ENCODE measurements at places on chromosomes 6 and 20.

DNA sequence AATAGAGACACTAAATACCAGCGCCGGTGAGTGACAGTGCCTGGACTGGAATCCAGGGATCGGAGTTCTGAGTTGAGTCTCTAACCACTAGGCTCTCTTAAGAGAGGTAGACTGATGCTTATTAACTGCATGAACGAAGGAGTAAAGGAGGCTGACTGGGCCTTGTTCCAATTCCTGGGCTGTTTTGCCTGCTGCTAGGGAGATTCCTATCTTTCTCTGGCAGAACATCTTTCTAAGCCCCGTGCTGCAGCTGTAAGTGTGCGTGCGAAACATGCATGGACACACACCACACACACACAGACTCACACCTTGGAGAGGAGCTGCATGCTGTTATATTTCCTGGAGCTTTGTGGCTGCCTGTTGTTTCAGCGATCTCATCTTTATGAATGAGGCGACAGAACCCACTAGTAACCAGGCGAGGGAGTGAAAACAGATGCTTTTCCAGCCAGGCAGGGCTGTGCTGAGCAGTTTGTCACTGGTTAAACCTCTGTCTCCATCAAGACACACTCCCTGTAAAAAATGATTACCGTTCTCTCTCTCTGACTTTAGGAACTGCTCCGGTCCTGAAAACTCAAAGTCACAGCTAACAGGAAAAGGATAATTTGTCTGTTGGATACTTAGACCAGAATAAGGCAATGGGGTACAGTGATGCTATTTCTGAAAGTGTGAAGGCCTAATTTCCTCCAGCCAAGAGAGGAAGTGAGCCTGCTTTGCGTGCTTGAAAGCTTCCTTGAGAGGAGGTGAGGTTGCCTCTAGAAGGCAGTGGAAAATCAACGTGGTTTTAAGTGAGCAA lies 157.4 kb upstream of the ZNF217 start:
- DNase-seq: peak; percentile 49

DNA sequence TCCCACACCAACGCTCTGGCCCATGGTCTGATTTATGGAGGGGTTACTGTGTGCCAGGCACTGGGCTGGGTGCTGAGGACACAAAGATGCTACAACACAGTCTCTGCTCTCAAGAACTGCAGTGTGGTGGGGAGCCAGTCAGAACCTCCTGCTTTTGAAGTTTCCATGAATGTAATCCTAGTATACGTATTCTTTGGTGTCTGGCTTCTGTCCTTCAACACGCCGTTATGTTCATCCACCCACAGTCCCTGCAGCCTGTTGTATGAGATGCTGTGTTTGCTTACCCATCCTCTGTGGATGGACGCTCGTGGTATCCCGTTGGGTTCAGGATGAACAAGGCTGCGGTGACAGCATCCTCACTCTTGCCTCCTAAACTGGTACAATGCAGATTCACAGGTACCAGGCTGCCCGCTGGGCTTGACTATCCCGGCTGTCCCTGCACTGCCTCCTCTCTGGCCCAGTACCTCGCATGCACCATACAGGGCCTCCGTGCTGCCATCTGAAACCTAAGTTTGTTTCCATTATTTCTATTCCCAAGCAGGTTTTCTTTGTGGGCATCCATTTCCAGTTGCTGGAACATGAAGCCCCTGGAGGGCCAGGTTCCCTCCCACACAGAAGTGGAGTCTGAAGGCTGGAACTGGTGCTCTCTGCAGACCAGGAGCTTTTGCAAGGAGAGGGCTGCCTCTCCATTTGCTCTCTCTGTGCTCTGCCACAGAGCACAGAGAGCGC lies 364.5 kb downstream of the ZFAND3 start:
- no peak for DNase-seq

DNA sequence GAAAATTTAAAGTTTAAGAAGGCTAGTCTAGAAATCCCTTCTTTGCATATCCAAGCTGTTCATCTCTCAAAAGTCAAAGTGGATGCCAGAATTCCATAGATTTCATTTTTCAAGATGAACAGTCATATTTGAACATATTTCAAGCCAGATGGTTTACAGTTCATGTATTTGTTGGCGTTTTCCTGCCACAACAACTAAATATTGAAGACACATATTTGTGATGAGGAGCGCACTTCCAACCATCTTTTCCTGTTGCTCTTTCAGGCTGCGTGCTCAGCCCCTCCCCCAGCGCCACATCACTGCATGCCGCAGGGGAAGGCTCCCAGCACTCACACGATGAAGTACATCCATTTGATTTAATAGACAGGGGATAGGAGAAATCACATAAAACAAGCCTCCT lies 5.9 kb upstream of the NOX3 start:
- DNase-seq: no peak

- no peak for DNase-seq
Measured at GRCh38 chr6:14619419-14619781, 501.8 kb downstream of the CD83 start.

DNA sequence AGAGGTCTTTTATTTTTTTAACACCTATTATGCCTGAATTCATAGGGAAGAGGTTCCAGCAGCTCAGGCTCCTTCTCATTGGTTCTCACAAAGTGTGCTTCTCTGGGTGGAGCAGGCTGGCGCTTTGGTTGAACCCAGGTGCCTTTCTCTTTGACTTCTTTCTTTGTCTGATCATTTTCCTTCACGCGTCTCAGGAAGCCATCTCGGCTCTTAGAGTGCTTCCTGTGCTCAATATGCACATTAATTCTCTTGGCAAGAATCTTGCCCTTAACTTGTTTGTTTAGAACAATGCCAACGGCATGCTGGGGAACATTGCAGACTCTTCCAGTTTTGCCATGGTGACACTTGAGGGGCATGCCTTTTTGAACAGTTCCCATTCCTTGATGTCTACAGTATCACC lies 44.2 kb upstream of the RNF24 start:
- DNase-seq: no peak

DNA sequence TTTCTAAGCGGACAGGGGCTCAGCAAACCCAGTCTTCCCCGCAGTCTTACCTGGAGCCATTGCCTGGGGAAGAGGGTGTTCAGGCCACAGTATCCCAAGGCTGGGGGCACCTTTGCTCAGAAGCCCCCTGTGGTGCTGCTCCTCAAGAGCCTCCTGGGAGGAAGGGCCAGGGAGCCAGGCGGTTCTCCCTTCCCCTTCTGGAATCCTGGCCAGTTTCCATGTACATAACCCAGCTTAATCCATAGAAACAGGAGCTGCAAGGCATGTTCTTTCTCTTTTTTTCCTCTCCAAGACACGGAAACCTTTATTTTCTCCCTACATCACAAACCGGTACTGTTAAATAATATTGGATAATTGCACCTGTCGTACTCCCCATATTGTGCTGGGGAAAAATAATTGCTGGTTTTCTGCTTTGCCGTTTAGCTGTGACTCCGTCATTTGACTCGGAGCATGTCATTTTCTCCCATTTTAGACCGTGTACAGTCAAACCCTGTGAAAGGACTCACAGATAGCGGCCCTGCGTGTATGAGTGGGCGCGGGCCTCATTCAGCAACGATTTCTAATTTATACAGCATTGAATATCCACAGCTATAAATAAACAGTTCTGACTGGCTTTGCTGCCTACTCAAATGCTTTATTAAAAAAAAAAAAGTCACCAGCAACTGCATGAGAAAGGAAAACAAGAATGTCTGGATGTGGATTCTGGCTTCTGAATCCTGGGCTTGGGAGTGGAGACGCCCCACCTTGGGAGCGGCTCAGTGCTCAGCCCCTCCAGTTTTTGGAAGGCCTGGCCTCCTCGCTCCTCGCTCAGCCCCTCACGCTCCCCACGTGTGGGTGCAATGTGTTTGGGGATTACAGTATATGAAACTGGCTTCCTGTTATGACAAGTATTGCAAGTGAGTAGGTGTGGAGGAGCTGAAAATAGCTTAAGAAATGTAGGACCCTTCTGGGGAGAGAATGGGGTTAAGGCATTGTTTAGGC lies 67.3 kb downstream of the ADTRP start:
- peak; percentile 76 for DNase-seq

DNA sequence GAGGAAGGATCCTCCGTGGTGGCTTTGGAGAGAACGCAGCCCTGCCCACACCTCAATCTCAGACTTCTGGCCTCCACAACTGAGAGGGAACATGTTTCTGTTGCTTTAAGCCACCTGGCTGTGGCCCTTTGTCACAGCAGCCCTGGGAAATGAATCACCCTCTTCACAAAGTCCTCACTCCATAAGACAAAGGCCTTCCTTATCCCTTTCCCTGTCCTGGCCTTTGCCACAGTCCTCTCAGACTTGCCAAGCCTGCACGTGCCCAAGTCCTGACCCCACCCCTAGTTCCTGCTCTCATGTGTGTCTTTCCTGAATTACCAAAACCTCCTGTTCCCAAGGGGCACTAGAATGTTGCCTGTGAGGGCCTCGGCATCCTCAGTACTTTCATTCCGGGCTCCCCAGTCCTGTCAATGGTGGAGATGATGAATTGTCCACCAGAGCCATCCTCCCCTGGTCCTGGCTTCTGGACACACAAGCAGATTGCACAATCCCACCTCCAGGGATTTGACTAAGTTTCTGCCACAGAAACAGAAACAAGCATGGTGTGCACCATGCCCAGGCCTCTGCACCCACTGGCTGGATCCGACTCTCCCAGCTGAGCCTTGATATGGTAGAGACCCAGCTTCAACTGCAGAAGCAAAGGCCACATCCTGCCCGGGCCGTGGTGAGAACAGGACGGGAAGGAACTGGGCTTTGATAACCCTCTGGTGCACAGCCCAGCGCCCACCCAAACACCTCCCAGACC lies 232.6 kb upstream of the PDE10A start:
- no peak for DNase-seq

- DNase-seq: no peak
Measured at GRCh38 chr20:30168025-30168799, 1089.3 kb upstream of the DEFB115 start.

- DNase-seq: no peak
Measured at GRCh38 chr6:119347466-119348095, 2.0 kb downstream of the MAN1A1 start.

- DNase-seq: no peak
Measured at GRCh38 chr6:155024391-155025027, 29.4 kb downstream of the TIAM2 start.

DNA sequence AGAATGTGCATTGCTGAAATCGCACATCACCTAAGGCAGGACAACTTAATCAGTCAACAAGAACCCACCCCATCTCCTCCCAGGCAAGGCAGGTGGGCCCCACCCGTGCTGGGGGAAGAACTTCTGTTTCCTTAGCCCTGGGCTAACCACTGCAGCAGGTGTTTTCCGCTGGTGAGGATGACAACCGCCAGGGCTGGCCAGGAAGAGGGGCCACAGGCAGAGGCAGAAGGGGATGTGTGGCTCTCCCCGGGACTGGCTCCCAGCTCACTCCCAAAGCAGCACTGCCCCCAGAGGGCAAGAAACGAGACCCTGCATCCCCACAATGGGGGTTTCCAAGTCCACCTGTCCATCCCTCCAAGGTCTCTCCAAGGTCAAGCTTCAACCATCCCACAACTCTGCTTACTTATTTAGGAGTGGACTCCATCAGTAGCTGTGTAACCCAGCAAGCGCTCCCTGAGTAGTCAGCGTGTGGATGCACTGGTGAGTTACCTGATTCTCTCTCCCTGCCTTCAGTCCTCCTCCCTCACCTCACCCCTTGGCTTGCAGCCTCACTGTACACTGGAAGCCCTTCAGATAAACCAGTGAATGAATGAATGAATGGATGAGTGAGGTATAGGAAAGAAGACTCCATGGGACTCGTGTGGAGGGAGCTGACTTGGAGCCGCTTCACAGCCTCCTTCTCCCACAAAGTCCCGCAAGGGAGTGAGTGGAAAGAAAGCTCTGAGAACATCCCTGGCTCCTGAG lies 168.2 kb upstream of the CST7 start:
- no peak for DNase-seq

DNA sequence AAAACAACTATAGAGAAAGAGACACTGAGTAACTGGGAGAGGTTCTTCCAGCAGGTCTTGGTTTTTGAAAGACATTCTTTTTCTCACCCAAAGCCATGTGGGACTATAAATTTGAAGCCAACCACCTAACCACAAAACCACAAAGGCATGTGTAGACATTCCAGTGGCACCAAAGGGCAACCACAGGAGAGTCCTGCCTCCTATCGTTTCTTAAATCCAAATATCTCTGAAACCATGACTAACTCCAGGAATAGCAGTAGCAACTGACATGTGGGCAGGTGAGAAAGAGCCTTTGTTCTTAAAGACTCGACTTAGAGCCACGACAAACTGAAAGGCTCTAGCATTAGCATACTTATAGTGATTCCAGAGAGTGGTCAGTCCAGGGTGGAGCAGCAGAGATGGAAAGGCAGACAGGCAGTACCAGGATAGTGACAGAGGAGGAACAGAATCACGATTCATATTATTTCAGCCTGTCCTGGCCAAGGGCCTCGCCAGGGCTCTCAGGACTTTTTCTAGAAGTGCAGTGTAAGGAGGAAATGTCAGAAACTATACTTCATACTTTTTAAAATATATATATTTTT lies 9.4 kb upstream of the COL9A1 start:
- no peak for DNase-seq

- no peak for DNase-seq
Measured at GRCh38 chr6:25172819-25173218, 106.4 kb upstream of the CARMIL1 start.

DNA sequence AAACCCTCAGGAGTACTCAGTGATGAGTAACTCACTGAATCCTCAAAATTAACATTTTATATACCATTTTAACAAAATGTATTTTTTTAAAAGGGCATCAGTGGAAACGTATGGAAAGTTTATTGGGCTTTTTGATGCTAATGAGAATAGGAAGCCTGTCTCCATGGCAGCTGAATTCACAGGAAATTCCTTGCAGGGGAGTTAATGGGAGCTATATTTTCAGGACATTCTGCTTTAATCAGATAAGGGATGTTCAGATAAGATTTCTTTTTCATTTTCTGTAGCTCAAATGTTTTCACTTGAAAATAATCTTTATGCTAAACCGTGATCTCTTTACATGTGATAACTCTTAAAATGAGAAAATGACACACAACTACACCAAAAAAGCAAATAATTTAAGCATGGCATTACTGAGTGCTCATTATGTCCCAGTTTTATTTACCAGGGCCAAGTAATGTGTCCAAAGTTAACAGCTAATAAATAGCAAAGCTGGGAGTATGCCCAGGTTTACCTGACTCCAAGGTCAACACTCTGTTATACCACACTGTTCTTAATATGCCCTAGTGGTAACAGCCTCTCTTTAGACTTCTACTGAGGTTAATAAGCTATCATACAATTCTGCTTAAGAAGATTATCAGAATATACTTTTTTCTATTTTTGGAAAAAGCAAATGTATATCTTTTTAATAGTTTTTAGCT lies 348.1 kb downstream of the GRIK2 start:
- no peak for DNase-seq

DNA sequence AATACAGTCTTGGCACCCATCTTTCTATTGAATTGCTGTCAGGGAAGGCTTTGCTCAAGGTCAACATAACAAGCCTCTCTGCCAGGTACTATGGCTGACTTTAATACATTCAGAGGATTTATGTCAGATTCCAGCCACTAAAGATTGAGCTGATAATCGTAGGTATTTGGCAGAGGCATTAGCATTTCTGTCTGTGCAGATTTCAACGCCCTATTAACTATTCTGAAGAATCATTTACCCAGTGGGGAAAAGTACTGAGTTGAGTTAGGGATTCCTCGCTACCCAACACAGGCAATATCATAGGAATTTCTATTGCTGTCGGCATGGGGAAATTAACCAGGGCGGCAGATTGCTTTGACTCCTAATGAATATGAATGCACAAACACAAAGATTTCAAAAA lies 233.7 kb upstream of the SPTLC3 start:
- no peak for DNase-seq

GRCh38 chr6:10338151-10338550 lies 76.7 kb downstream of the TFAP2A start:
- DNase-seq: no peak

GRCh38 chr20:58571356-58571692 lies 56.1 kb upstream of the APCDD1L start:
- no peak for DNase-seq

- DNase-seq: no peak
Measured at GRCh38 chr6:165543781-165544180, 119.3 kb downstream of the PDE10A start.
